ENCODE measurements at places on chromosomes 4 and X.

GRCh38 chr4:84673475-84674240 is 90.7 kb downstream of the CDS1 start:
- peak; percentile 75 for DNase-seq

GRCh38 chrX:22278375-22278774 is 5.7 kb downstream of the CBLL2 start:
- DNase-seq, result peak; percentile 2

DNA sequence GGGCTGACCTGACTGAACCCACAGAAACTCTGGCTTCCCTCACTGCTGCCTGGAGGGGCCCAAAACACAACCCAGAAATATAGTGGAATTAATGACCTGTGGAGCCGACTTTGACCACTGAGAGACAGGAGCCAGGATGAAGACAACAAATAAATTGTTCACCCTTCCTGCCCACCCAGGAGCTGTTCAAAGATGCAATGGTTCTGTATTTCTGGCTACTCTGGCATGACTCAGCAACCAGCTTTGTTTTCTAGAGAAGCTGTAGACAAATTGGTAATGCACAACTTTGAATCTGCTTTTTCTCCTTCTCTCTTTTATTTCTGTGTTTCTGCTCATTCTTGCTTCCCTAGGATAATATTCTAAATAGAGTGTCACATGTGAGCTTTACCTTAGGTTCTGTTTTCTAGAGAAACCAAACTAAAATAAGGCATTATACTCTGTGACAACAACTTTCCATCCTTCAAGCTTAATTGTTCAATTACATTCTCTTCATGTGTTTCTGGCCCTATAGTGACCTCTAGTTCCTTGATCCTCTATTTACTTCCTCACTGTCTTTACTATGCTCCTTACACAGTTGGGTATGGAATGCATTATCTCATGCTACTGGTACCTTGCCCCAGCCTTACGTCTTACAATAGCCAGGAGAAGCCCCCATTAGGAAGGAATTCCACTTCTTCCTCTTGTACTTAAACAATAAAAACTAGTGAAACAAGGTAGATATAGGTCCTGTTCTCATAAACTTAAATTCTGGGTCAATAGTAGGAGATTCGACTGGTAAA is 6.5 kb upstream of the PRKG2 start:
- no peak for DNase-seq

- DNase-seq, result no peak
Observed at GRCh38 chrX:4708970-4709760, 995.7 kb upstream of the PRKX start.

DNA sequence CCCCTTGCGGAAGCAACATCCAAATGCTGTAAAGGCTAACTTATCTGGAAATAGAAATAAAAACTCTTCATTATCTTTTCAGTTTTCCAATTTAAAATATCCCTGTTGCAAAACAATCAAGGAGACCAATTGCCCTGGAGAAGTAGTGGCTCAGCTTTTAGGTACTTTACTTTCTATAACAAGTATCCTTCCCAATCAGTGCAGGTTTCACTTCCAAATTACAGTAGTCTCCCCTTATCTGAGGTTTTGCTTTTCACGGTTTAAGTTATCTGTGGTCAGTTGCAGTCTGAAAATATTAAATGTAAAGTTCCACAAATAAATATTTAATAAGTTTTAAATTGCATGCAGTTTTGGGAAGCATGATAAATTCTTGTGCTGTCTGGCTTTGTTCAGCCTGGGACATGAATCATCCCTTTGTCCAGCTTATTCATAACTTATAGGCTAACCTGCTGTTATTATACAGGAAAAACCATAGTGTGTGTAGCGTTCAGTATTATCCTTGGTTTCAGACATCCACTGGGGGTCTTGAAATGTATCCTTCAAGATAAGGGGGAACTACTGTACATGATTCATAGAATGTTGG is 973.1 kb upstream of the GRID2 start:
- DNase-seq, result no peak

DNA sequence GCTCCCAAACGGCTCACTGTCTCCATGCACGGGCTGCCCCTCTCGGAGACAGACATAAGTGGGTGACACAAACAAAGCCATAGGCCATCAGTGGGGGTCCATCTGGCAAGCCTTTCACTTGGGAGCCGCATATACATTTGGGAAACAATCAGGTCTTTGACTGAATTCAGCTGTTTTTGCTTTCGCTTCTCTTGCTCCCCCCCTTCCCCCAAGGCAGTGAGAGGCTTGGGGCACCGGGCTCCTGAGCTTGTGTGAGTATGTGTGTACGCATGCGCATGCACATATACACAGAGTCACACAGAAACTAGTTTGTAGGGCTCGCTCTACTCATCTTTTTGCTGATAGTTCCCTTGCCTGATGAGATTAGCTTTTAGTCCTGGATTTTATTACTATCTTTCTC is 284.4 kb downstream of the AFF2 start:
- DNase-seq, result no peak

DNA sequence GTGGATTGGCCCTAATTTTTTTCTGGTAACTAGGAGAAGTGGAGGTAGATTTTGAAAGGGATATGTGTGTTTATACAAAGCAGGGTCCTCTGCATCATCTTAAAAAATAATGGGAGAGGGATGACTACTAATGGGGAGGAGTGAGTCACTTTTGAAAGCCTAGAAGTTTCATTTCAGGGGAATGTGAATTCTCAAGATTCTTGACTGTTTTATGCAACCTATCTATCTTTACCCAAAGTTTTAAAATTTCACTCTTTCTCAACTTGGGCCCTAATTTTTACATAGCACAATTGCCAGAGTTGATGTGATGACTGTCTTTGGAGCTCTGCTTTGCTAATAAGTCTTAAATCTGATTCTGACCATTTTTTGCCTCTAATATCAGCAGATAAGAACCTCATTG is 445.2 kb downstream of the GRXCR1 start:
- DNase-seq, result no peak

DNA sequence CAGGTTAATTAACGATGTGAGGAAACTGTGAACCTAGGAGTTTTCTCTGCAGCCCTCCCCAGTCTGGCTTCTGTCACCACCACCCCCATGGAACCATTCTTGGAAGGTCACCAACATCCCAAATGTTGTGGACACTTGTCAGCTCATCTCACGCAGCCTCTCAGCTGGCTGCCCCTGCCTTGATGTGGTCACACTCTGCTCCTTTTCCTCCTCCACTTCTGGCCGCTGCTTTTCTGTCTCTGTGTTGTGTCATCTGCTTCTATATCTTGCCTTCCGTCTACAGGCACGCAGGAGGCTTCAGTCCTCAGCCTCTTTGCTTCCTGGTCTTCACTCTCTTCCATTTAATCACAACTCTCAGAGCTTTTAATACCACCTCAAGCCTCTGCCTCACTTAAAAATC is 371.5 kb upstream of the SLIT2 start:
- no peak for DNase-seq

DNA sequence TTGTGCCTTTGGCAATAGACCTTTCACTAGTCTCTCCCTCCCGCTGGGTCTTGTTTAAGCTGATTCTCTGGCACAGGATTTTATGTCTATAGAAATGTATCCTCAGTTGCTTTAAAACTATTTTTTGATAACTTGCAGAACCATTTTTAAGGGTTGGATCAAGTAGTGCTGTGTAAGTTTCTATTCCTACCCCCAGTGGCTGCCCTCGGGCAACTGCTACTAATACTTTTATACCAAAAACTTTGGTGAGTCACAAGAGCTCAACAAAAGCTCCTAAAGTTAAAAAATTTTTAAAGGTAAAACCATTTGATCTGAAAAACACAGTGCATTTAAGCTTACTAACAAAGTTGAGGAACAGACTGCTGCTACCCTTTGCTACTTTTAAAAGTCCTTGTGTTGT is 1460.6 kb upstream of the PCDH7 start:
- DNase-seq, result no peak

DNA sequence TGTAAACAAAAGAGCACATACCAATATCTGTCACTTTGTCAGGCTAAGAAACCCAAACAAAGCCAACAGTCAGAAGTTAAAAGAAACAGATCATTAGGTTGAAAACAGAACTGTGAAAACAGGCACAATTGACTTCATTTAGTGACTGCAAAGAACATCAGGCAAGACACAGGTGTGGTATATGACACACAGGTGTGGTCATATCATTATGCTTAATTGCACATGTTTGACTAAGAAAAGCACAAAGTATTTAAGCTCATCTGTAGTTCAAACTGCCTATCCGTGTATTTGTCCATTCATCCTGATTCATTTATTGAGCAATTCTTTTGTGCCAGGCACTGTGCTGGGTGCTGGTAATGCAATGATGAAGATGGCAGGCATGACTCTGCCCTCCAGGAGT is 150.7 kb downstream of the DEFB131A start:
- DNase-seq, result no peak

DNA sequence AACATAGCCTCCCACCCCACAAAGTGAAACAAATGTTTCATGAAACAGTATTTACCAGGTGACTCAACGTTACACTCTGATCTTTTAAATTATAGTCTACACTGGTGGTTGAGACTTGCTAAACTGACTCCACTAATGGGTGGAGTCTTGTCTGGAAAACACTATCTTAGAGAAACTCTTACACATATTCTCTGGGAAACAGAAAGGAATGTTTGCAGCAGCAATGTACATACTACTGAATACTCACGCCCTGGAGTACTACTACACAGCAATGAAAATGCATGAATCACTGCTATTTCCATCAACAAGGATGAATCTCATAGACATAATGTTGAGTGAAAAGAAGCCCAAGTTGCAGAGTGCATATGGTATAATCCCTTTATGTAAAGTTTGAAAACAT is 208.5 kb upstream of the IGFBP7 start:
- no peak for DNase-seq

DNA sequence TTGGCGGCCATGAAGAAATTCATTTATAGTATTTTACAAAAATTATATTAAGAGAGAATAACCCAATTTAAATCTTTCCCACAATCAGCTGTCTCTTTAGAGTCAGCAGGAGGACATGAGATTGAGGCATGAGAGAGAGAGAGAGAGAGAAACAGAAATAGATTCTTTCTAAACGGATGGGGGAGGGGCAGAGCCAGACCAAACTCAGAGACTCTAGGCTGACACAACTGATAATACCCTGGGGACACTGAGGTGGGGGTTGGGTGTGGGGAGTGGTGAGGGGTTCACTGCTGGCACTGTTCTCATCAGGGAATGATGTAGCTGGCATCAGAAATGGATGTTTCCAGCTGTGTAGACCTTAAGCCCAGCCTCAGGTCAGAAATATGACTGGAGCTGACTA is 20.5 kb upstream of the HOPX start:
- no peak for DNase-seq

DNA sequence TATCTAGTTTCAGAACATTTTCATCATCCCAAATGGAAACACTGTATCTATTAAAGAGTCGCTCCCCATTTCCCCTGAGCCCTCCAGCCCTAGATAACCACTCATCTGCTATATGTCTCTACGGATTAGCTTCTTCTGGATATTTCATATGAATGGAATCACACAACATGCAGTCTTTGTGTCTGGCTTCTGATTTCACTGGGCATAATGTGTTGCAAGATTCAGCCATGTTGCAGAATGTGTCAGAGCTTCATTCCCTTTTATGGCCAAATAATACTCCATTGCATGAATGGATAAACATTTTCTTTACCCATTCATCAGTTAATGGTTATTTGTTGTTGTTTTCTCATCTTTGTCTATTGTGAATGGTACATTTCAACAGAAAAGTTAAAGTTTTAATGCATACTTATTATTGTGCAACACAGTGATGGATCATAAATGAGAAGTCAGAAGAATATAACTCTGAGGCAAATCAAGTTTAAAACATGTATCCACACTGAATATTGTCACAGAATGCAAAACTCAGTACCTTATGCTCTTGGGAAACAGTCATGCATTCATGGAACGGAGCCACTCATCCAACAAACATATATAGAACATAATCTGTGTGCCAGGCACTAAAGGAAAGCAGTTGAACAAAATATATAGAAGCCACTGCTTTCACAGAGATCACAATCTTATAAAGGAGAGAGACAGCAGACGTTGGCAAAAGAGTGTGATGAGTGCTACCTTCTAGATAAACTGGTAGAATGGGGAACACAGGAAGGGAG is 57.8 kb upstream of the MAGEA4 start:
- DNase-seq, result no peak

- DNase-seq, result no peak
Observed at GRCh38 chr4:56940971-56941370, 33.3 kb downstream of the REST start.

GRCh38 chrX:153644356-153645125 is 2.5 kb upstream of the DUSP9 start:
- no peak for DNase-seq

GRCh38 chr4:73433140-73433539 is 2.9 kb upstream of the AFP start:
- DNase-seq, result no peak

DNA sequence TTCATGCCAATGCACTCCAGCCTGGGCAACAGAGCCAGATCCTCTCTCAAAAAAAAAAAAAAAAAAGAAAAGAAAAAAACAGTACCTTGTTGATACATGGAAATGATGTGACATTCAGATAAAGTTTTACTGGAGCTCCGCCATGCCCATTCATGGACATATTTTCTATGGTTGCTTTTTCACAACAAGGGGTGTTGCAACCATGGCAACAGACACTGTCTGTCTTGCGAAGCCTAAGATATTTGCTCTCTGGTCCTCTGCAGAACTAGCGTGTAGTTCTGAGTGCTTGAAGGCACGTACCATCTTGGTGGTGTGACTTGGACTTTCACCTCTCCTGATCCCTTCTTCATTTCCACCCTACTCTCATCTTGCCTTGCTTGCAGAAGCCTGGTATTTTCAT is 53.2 kb downstream of the TBL1X start:
- DNase-seq, result no peak

DNA sequence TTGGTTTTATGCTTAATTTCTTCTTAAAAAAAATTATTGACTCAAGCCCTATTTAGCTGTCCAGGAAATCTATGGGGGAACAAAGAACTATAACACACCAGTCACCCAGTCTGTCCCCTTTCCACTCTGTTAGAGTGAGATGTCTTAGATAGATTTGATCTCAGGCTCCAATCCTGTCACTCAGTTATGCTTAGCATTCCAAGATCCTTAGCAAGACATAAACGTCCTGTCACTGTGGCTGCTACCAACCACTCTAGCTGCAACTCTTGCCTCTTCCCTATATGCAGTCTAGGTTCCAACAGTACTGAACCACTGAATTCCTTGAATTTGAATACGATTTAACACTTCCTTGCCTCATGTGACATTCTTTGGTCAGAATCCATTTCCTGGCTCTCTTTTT is 241.9 kb upstream of the NWD2 start:
- DNase-seq, result no peak

DNA sequence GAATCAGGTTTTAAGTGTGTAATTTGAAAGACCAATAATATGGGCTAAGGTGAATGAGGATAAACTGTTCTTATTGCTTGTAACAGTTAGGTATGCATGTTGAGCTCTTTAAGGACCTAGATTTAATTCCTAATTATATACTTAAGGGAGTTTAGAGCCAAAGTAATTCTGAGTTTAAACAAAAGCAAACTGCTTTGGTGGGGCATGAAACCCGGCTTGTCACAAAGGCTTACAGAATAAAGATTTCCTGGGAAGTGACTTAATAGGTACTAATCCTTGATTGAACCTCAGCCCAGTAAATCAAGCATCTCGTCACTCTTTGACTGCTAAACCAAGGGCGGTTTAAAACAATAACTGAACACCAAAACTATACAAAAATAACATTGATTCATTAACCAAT is 1324.2 kb downstream of the RPA4 start:
- no peak for DNase-seq
